Keratinocyte (primary cell): ENCODE measurements at places on chromosomes 5 and 9. TPM values are rescaled to one million over a fixed set of nuclear protein-coding genes. Genes with fewer than 3 reads are reported as not detected.

CTSL gene
- polyA plus RNA-seq, result 94.0 to 121 TPM (median 116 TPM) in 3 replicates

CCDC112 gene
- 2.1 to 4.0 TPM (median 3.0 TPM) in 3 replicates for polyA plus RNA-seq

PTTG1 gene
- polyA plus RNA-seq, result 49.0 to 237 TPM (median 112 TPM) in 3 replicates

PCAT7 gene
- polyA plus RNA-seq, result not detected in 3 replicates

FAM221B gene
- polyA plus RNA-seq, result not detected in 3 replicates

ADAMTSL2 gene
- polyA plus RNA-seq, result not detected in 3 replicates

REEP5 gene
- polyA plus RNA-seq, result 174 to 393 TPM (median 298 TPM) in 3 replicates

DNLZ gene
- polyA plus RNA-seq, result 6.1 to 7.8 TPM (median 6.7 TPM) in 3 replicates

FGFR4 gene
- polyA plus RNA-seq, result 0.62 to 2.2 TPM (median 0.79 TPM) in 3 replicates

FOXD4L5 gene
- polyA plus RNA-seq, result 0.01 to 0.04 TPM in 2 of 3 replicates, not detected in the other

SOHLH1 gene
- polyA plus RNA-seq, result not detected in 3 replicates

C9 gene
- polyA plus RNA-seq, result 0.04 TPM in 1 of 3 replicates, not detected in the others

SNCAIP gene
- not detected in 3 replicates for polyA plus RNA-seq

MEGF10 gene
- polyA plus RNA-seq, result not detected in 3 replicates

MCTP1 gene
- 2.8 to 4.9 TPM (median 4.9 TPM) in 3 replicates for polyA plus RNA-seq

SURF4 gene
- 120 to 232 TPM (median 153 TPM) in 3 replicates for polyA plus RNA-seq

HBEGF gene
- polyA plus RNA-seq, result 29.0 to 53.1 TPM (median 34.2 TPM) in 3 replicates

ROPN1L gene
- 0.09 to 0.22 TPM in 2 of 3 replicates, not detected in the other for polyA plus RNA-seq

PGM5 gene
- 0.18 TPM in 1 of 3 replicates, not detected in the others for polyA plus RNA-seq

FOXD4 gene
- polyA plus RNA-seq, result 0.17 to 0.22 TPM (median 0.18 TPM) in 3 replicates

PKN3 gene
- 1.2 to 3.0 TPM (median 1.3 TPM) in 3 replicates for polyA plus RNA-seq

GRXCR2 gene
- 0.03 to 0.05 TPM in 2 of 3 replicates, not detected in the other for polyA plus RNA-seq

CAMK4 gene
- 0.30 to 1.0 TPM (median 0.45 TPM) in 3 replicates for polyA plus RNA-seq

PCDHGA8 gene
- polyA plus RNA-seq, result 0.08 to 0.09 TPM (median 0.09 TPM) in 3 replicates

FOXI1 gene
- polyA plus RNA-seq, result 0.03 TPM in 1 of 3 replicates, not detected in the others

CDO1 gene
- polyA plus RNA-seq, result not detected in 3 replicates

HRH2 gene
- polyA plus RNA-seq, result 0.08 TPM in 1 of 3 replicates, not detected in the others

LAMC3 gene
- polyA plus RNA-seq, result not detected in 3 replicates

PCDHB4 gene
- 0.04 to 0.05 TPM in 2 of 3 replicates, not detected in the other for polyA plus RNA-seq

OR1L1 gene
- polyA plus RNA-seq, result not detected in 3 replicates

XRCC4 gene
- polyA plus RNA-seq, result 5.0 to 10.9 TPM (median 5.6 TPM) in 3 replicates
